ENCODE measurements at places on chromosomes 7 and 10.

GRCh38 chr7:149765399-149766121, 7.8 kb downstream of the ZNF467 start:
- DNase-seq, result peak; percentile 61

GRCh38 chr10:104329735-104330134, 8.5 kb downstream of the ITPRIP start:
- no peak for DNase-seq

DNA sequence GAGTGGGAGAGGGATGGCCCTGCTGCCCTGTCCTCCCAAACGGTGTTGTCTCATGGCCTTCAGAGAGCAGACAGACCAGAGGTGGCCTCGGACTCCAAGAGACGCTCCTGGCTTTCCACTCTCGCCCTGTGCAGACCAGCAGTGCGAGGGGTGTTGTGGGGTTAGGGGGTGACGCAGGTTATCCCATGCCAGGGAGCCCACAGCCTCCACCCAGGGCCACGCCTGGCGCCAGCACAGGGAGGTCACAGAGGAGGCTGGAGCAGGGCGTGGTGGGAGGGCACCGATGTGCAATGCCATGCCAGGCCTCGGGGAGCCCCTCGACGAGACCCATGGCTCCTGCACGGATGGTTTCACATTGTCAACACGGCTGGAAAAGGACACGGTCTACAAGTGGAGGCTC, 52.1 kb downstream of the INPP5A start:
- peak; percentile 7 for DNase-seq

- DNase-seq, result no peak
Measured at GRCh38 chr10:86317949-86318725, 48.5 kb downstream of the GRID1 start.

DNA sequence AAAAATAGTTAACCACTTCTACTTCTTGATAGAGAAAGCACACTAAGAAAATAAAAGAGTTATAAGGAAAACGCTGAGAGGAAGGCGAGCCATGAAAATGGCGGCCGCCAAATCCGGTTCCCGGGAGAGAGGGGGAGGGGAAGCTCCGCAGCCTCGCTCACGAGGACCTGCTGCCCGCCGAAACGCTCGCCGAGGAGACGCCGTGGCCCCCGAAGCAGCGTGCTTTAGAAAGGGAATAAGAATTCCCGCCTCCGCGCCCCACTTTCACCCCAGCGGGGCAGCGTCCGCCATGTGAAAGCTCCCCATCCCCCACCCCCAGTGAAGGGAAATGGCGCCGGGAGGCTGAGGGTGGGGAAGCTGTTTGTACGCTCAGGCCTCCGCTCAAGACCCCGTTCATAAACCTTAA, 505 bp downstream of the HNRNPA2B1 start:
- DNase-seq, result peak; percentile 62

DNA sequence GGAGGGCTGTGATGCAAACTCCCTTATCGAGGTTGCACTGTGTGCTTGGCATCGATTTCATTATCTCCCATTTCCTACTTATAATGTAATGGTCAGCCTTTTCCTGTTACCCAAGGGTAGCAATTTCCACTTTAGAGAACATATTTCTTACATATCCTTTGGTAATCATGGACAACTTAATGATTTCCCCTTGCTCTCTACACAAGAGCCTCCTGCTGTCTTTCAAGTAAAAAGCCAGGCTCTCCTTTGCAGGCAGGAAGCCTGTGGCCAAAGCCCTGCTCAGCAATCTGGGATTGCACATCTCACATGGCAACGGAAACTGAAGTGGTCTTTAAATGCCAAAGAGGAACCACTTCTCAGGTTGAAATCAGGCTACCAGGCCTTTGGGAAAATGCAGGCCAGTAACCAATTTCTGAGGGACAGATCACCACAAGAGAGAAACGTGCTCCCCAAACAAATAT, 86.7 kb upstream of the IKZF1 start:
- DNase-seq, result no peak

- no peak for DNase-seq
Measured at GRCh38 chr10:109504401-109504800, 418.9 kb downstream of the XPNPEP1 start.

DNA sequence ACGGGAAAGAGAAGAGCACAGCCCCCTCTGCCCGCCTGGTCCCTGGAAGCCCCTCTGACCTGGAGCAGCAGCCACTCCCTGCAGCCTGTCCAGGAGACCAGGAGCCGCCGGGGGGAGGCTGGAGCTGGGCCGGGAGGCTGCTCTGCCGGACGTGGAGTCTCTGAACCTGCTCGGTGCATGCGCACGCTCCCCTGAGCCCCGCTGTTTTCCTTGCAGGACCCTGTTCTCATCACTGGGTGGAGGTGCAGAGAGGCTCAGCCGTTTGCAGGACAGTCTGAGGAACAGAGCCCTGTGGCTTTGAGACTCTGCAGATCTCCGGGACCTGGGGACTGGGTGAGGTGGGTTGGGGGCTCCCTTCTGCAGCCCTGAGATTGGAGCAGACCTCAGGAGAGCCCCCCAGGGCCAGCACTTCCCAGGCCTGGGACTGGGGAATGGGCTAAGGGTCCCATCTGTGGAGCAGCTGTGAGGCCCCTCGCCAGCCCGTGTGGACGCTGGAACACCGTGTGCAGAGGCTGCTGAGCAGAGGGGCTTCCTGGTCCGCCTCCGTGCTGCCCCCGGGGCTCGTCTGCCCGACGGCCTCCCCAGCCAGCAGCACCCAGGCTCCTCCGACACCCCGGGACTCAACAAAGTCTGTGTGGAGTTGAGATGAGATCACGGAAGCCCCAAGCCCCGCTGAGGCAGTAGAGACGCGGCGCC, 48.5 kb upstream of the ADGRA1 start:
- peak; percentile 50 for DNase-seq

DNA sequence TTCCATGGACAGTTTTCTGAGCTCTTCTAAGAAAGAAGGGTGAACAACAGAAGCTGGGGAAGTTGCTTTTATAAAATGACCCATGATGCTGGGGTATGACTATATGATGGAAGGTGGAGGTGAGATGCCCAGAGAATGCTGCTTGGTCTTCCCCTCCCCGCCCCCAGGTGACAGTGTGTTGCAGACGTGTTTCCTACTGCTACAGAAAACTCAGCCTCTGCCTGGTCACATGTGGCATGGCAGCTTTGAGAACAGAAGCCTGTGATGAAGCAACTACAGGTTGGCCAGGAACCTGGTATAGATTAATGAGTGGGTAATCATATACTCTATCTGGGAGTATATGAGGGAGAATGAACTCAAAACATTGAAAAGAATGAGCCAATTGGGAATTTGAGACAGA, 67.1 kb downstream of the MTURN start:
- DNase-seq, result no peak

- DNase-seq, result peak; percentile 87
Measured at GRCh38 chr7:100629117-100629716, 12.1 kb downstream of the TFR2 start.

DNA sequence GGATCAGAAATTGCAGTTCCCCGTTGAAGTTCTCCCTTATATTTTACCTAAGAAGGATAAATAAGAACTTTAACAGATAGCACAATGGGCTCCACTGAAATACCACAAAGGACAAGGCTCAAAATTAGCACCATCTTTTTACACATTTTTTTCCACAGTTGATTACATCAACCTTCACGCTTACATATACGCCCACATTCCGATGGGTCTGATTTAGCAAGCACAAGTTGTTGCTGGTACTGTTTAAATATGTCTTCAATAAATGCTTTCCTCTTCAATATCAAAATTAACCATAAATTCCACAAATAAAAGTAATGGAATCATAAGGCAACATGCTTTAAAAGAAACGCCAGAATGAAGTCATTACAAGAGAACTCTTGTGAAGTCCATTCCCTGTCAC, 79.5 kb downstream of the NEBL start:
- no peak for DNase-seq

DNA sequence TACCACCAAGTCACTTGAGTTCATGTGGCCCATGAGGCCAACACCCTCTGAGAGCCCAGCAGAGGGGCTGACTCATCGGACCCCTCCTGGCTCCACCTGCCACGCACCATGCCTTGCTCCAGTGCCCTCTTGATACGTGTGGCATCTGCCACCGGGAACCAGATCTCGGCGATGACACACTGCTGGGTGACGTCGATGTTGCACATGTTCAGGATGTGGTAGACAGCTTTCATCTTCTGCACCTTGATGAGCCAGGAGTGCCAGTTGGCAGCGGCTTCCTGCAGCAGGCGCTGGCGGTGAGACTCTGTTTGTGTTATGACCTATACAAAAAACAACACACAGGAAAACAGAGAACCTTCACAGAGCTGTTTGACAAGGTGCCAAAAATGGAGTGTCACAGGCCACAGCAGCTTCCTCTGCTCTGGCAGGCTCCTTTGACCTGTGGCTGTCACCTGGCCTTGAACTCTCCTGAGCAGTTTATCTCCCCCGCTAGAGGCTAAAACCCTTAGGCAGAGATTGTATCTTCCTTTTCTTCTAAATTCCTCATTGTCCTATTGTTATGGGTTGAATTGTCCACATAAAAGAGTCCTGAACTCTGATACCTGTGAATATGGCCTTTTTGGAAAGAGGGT, 45.2 kb upstream of the TMEM213 start:
- DNase-seq, result no peak

DNA sequence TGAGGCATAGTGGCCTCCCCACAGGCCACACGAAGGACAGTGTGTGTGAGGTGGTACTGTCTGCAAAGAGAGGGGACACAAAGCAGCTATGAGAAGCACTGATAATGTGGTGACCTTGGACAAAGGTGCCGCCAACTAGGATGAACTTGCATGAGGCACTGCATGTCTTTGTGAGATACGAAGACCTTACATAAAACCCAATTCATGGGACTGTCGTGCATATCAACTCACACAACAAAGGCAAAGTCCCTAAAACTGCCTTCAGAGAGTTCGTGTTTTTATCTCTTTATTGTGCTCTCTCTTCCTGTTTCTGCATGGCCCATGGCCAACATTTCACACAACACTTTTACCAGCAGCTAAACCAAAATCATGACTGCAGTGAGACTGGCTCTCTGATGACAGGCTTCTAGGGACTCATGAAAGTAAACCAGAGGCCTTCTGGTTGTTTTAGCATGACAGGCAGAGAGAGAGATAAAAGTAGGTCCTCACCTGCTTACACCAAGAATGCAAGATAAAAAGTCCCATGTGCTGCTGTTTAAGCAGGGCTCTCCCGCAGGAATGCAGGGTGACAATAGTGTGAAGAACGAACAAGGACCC, 347.8 kb downstream of the ELMO1 start:
- no peak for DNase-seq

- DNase-seq, result no peak
Measured at GRCh38 chr10:30160271-30160982, 101.0 kb upstream of the JCAD start.

GRCh38 chr10:31604096-31604495, 285.1 kb downstream of the ZEB1 start:
- DNase-seq, result no peak

- no peak for DNase-seq
Measured at GRCh38 chr10:57880446-57881227, 387.1 kb downstream of the IPMK start.

DNA sequence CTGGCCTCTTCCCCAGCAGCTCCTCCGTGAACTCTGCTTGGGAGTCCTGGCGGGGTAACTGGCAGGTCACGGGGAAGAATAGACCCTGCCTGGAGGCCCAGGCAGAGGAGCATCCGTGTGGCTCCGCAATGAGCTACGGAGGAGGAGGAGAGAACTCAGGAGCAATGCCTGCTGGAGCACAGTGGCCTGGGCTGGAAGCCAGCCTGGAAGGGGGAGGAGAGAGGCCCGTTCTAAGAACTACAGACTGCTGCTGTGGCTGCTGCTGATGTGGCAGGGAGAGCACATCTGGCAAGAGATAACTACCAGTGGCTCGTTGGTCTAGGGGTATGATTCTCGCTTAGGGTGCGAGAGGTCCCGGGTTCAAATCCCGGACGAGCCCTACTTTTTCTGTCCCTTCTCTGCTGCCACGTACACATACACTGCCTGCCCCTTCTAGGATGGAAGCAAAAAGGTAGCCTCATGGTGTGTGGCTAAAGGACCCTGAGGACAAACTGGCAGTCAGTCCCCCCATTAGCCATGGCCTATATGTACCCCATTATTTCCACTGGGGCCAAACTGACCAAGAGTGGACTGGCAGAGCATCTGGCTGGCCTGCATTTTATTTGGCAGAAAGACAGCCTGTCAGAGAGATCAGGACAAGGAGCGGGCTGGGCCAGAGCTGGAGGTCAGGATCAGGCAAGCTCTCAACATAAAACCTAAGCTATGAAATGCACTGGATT, 7.7 kb upstream of the OPN1SW start:
- DNase-seq, result peak; percentile 93

GRCh38 chr7:135167365-135167917, 3.1 kb downstream of the CYREN start:
- DNase-seq, result no peak

GRCh38 chr7:88311675-88312036, 5.0 kb upstream of the STEAP4 start:
- no peak for DNase-seq

- no peak for DNase-seq
Measured at GRCh38 chr7:91653286-91653685, 227.2 kb downstream of the MTERF1 start.

GRCh38 chr7:32158751-32159745, 88.8 kb upstream of the PDE1C start:
- DNase-seq, result no peak

DNA sequence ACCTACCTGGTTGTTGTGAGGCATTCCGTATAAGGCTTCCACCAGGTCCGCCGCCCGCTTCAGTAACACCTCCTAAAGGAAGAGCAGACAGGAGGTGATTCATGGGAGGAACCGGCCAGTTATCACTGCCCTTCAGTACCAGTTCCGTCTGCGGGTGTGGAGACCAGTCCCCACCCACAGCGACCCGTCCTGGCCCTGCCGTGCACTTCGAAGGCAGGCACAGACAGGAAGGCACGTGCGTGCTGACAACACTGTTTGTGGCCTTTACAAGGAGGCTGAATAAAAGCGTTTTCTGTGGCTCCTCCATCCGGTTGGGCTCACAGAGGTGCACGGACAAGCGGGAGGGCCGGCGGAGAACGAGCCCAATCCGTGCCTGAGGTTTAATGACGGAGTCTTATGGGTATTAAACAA, 120.9 kb downstream of the EBF3 start:
- no peak for DNase-seq

- peak; percentile 73 for DNase-seq
Measured at GRCh38 chr10:123607386-123607785, 58.8 kb upstream of the GPR26 start.

DNA sequence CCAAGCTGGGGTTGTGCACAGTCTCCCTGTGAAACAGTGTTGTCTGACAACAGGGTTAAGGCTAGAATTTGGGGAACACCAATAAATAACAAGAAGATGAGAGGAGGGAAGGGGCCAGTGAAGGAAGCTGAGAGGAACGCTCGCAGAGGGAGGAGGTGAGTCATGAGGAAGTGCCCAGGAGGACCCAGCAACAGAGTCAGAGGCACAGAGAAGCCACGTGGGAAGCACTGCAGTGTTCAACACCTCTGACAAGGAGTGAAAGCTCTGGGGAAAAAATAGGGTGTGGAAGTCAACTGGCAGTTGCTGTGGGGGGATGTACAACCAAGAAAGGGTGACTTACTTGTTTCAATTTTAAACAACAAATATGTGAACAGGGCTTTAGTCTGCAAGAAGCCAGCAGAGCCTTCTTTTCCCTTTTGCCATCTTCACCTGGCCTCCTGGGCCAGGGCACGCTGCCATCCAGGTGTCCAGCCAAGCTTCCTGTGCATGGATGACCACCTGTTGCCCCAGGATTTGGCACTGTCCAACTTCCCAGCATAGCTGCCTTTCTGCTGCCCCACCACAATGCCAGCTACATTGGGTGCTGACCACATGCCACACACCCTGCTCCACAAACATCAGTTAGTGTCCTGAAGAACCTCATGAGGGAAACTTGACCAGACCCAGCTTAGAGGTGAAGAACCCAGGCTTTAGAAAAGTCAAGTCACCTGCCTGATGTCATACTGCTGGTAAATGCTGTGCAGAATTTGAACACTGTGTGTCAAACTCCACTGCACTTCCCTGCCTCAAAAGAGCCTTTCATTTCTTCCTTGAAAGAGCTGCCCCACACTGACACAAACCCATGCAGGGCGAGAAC, 69.6 kb downstream of the ATXN7L1 start:
- DNase-seq, result no peak
